ENCODE measurements at places on chromosomes 1 and 21. TPM values are rescaled to one million over a fixed set of nuclear protein-coding genes. Genes with fewer than 3 reads are reported as not detected.
A peak's percentile ranks its signal among the peaks of the same experiment; 100 is the strongest.

- no peak for DNase-seq
Observed at GRCh38 chr1:207486198-207486597, 9.8 kb upstream of the CR1 start.

GRCh38 chr21:31656199-31657095, 3.0 kb upstream of the SOD1 start:
- no peak for DNase-seq

- DNase-seq, result no peak
Observed at GRCh38 chr1:171985639-171986038, 144.3 kb downstream of the DNM3 start.

- DNase-seq, result no peak
Observed at GRCh38 chr1:161054805-161055204, 9.0 kb upstream of the USF1 start.

- peak; percentile 58 for DNase-seq
Observed at GRCh38 chr1:119711804-119712341, at the start of gene PHGDH. PHGDH (plus strand) TSS chr1:119711934; CDS start chr1:119712023, 89 bp downstream.

DNA sequence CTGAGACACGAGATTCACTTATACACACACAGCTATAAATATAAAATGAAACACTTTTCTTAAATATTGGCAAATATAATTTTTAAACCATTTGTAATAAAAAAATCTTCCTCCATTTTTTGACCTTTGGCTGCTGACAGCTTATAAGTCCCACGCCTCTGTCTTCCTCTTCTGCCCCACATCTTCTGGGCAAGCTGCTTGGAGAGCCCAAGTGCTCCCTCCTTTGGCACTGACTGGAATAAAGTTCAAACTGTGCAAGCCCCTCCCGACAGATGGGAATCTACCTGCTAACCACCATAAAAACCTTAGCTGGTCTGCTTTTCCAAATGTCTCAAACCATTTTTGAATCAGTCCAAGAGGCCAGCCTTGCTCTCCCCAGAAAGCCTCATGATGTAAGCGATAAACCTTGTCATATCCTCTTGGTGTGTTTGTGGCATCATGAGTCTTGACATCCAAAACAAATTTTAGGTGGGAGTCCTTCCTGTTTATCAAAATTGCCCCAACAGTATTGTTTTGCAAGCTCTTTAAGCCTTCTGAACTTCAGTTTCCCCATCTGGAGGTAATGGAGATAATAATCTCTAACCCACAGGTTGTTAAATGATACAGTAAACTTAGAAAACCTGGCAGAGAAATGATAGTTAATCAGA, 99.8 kb downstream of the SNX7 start:
- DNase-seq, result no peak

DNA sequence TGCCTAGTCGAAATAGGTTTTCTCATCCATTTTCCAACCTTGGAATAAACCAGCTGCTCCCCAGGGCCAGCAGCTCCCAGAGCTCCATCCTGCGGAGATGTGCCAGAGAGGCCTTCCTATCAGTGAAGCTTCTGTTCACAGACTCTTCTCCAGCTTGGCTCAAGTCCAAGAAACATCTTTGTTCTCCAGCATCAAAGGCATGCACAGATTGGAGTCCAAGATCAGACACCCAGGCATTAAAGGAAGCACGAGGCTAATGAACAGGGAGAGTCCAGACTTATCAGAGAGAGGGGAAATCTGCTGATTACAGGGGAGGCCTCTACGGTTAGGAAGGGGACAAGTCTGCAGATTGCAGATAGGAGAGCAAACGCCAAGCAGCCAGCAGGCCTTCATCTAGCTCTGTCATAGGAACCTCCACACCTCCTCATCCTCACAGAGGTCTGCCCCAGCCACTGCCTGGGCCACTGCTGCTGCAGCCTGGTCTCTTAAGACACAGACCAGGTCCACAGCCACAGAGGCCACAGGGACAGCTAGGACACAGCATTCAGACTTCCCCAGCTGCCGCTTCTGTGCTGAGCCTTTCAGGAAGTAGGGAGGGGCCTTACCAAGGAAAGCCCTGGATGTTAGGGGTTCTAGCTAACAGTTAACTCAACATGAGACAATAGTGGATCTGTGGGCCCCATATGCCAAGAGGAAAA, 3.4 kb downstream of the PRR9 start:
- no peak for DNase-seq

GRCh38 chr1:200021577-200022238, 5.8 kb upstream of the NR5A2 start:
- no peak for DNase-seq

SYTL1 gene
- total RNA-seq, result 12.9 TPM

IL20 gene
- not detected for total RNA-seq

COL6A1 gene
- 32.2 TPM for total RNA-seq

OR2M3 gene
- not detected for total RNA-seq

ARMH1 gene
- total RNA-seq, result 2.3 TPM

DPT gene
- total RNA-seq, result 11.1 TPM

Data from left colon (tissue), 2 donors.